RWPE1 (cell line): ENCODE measurements at places on chromosomes 1 and 21.

- no peak for DNase-seq
Observed at GRCh38 chr1:189682591-189682990, 795.1 kb downstream of the BRINP3 start.

DNA sequence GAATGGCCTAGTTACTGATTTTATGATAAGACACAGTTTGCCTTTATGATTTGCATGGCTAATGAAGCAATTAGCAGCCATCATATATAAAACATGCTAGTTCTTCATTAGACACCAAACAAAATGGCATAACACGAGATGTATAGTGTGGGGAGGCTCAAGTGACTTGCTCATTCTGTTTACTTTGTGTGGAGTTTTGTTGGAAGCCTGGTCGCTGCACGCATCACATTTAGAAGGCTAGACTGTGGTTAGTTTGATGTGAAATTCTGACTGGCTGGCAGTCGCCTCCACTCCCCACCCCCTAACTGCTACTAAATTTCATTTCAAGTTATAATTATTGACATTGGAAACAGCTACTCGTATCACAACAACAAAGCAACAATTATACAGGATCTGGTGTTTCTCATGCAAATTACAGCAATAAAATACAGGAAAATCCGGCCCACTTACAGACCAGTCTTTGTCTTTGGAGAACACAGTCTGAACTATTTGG lies 356.1 kb downstream of the LMO4 start:
- DNase-seq = no peak

DNA sequence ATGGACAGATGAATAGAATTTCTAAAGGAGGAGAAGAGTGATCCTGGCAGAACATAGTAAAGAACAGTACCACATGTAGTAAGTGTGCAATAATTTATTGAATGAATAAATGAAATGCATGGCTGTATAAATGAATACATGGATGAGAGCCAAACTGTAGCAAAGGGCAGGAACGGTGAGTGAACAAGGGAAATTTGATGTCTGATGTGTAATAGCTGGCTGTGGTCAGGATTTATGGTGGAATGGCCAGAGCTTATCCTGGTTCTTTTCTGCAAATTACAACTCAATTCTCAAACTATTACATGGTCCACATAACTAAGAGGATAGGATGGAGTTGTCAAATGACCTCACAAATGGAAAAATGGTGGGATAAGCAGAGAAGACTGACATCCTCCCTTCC lies 43.2 kb upstream of the ARHGAP29 start:
- DNase-seq = no peak

DNA sequence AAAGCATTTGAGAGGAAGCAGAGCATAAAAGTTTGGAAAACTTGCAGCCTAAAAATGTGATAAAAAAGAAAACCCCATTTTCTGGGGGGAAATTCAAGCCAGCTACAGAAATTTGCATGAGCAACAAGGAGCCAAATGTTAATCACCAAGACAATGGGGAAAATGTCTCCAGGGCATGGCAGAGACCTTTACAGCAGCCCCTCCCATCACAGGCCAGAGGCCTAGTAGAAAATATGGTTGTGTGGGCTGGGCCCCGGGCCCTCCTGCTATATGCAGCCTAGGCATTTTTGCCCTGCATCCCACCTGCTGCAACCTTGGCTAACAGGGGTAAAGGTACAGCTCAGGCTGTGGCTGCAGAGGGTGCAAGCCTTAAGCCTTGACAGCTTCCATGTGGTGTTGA lies 299.6 kb upstream of the NCAM2 start:
- DNase-seq = no peak

DNA sequence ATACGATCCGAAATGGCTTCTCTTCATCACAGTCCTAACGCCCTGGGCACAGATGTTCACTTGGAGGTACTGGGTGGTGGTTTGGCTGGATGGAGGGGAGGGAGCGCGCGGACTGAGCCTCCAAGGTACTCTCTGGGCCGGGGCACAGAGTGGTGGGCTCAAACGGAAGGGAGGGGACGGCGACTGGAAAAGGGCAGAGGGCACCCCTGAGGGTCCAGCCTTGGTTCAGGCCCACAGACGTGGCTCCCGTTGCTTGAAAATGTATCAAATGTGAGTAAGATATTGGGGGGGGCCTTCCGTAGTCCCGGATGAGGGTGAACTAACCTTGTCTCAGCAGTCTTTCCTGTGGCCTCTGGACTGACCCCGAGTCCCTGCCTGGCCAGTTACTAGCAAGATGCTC lies 463 bp downstream of the IL12RB2 start:
- DNase-seq = no peak

- DNase-seq = no peak
Observed at GRCh38 chr1:48028218-48029069, 31.3 kb upstream of the TRABD2B start.

DNA sequence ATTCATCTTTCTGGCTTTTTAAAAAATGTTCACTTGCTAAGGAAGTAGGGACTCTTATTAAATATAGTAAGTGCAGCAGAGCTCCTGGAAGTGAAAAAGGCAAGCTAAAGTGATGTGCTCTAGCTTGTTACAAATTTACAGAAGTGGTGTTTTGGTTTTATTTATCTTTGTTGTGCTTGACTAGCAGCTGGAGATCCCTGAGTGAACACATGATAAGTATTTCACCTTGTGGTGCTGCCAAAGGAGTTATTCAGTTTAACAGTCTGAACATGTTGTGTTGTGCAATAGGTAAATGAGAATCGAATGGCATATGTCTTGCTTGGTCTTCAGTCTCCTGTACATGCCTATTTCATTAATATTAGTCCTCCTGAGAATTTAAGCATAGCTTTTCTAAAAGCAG lies 315.7 kb downstream of the TPR start:
- no peak for DNase-seq

DNA sequence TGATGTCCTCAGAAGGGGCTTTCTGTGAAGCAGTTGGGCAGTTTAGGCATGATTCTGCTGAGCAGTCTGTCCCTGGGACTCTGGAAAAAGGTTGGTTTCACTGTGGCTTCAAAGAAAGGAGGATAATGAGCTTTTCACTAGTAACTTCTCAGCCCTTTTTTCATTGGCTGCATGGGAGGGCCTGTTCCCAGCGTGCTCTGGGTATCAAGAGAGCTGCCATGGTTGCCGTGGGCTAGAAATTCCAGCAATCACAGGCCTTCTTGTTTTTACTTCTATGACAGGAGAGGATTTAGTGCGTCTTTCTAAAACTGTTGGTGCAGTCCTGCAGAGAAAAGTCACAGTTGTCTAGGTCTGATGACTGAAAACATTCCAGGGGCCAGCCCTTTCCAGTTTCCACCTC lies 7.2 kb downstream of the SZRD1 start:
- DNase-seq = no peak

GRCh38 chr1:207009182-207009850 lies 23.2 kb downstream of the C1orf116 start:
- DNase-seq = no peak

- DNase-seq = no peak
Observed at GRCh38 chr1:192732787-192733186, 76.1 kb upstream of the RGS2 start.

GRCh38 chr1:118326960-118327629 lies 142.1 kb upstream of the SPAG17 start:
- DNase-seq = no peak

DNA sequence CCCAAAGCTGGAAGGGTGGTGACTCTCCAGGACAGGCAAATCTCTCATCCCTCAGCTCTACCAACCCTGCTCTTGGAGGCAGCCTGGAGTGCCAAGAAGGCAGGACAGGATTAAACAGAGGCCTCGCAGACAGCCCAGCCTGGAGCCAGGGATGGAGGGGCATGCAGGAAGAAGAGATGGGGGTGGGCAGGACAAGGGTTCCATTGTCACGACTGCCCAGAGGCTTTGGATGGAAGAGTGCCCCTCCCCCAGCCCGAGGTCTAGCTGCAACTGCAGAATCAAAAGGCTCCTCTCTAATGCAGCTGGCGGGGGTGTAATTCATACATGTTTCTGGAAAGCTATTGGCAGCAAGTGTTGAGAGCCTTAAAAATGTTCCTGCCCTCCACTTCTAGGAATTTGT lies 8.8 kb downstream of the RAB7B start:
- DNase-seq = no peak
